Stimulated activated CD8-positive, alpha-beta memory T cell treated with anti-CD3 and anti-CD28 coated beads, Interleukin-2, amount 100 ng/mL, for 1 hour (primary cell): ENCODE measurements at places on chromosomes 4 and X.

GRCh38 chrX:43225626-43226328, 430.3 kb upstream of the MAOA start:
- no peak for DNase-seq

- DNase-seq = no peak
These were observed 15.3 kb downstream of the CEP135 start for GRCh38 chr4:55964046-55964445.

- no peak for DNase-seq
These were observed 1071.8 kb downstream of the CCSER1 start for GRCh38 chr4:91198951-91199350.

DNA sequence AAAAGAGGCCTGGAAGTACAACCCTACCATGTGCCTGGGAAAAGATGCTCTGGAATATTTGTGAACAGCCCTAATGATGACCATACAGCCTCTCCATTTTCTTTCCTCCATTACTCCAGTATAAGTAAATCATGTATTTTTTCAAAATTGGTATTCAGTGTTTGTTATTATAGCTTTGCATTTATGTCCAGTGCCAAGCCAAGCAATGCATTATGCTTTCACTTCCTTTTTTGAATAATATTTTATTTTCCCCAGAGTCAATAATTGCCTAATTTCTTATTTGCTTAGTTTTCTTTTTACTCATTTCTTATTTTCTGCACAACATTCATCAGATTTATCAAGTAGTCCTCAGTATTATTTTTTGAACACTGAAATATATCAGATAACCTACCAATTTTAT, 49.3 kb upstream of the EOLA2 start:
- no peak for DNase-seq

DNA sequence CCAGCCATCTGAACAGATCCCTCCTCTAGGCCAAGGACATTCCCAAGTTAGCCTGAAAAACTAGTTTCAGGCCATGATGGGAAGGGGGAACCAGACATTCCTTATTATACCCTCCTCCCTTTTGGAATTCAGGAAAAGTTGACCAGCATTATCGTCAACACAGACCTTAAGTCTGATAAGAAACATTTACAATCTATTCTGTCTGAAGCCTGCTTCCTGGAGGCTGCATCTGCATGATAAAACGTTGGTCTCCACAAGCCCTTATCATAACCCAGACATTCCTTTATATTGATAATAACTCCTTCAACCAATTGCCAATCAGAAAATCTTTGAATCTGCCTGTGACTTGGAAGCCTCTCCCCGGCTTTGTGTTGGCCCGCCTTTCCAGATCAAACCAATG, 44.3 kb downstream of the EFHC2 start:
- no peak for DNase-seq

- DNase-seq = no peak
These were observed 16.0 kb downstream of the ZNF185 start for GRCh38 chrX:152913910-152914309.

DNA sequence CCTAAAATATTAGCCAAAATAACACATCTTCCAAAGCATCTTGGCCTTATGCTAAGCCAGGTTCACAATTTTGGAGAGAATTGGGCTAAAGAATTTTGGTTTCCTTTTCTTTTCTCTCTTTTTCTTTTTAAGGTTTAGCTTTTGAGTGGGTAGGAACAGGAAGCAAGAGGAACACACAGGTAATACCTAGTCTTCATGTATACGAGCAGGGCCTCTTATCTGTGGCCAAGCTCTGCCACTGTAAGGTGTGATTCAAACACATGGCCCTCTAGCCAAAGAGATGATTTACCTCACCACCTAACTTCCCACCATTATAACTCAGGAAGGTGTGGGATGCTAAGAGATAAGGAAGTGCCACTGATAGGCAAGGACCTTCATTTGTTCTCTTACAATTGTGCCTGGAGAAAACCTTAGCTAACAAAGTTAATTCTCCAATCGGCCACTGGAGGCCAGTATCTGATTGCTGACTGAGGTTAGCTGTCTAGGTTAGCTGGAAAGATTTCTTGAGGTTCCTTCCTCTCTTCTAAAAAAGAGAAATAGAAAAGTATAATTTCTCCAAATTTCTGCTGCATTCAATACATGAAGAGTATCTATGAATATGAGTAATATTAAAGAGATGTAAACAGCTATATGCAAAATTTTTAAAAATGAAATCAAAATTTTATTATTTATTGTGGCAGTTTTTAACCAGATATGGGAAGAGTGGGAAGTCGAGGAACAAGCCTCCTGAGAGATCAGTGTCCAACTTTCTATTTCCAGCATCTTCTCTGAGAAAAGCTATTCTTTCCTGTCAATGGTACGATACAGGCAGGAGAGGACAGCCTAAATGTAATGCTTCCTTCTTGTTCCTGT, 30.1 kb upstream of the BBS7 start:
- DNase-seq = peak; percentile 11

- DNase-seq = no peak
These were observed 40.5 kb downstream of the AFF2 start for GRCh38 chrX:148540671-148541583.

- DNase-seq = no peak
These were observed 143.6 kb downstream of the TMEM164 start for GRCh38 chrX:110146521-110146920.
